ENCODE measurements at places on chromosomes 2 and 18. TPM values are rescaled to one million over a fixed set of nuclear protein-coding genes. Genes with fewer than 3 reads are reported as not detected.

TUBA3D gene
- 0.60 TPM for polyA plus RNA-seq

ATOH8 gene
- polyA plus RNA-seq = 6.6 TPM

UGT1A1 gene
- polyA plus RNA-seq = 1.8 TPM

PSMA8 gene
- not detected for polyA plus RNA-seq

DTYMK gene
- 53.0 TPM for polyA plus RNA-seq

Measured in sigmoid colon (tissue), 7 donors.